BJ (cell line): ENCODE measurements at places on chromosomes 1 and 21. TPM values are rescaled to one million over a fixed set of nuclear protein-coding genes. Genes with fewer than 3 reads are reported as not detected.

Gene CD247
- not detected in 2 replicates for polyA plus RNA-seq

GRCh38 chr1:101588677-101589076, 351.9 kb downstream of the S1PR1 start:
- DNase-seq = no peak

GRCh38 chr1:235588916-235589515, 60.6 kb downstream of the GNG4 start:
- no peak for DNase-seq

DNA sequence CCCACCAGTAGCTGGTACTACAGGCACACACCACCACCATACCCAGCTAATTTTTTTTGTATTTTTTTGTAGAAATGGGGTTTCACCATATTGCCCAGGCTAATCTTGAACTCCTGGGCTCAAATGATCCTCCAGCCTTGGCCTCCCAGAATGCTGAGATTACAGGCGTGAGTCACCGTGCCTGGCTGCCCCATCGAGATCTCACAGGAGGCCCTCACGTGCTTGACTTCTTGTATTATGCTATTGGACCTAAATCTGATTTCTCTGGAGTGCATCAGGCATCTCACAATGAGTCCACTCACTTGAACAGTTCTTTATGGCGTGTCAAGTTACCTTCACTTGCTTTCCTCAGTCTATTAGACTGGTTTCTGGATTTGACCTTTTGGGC, 9.3 kb upstream of the RSRP1 start:
- DNase-seq = no peak

GRCh38 chr1:179251675-179252074, 22.2 kb upstream of the ABL2 start:
- DNase-seq = peak; percentile 9

DNA sequence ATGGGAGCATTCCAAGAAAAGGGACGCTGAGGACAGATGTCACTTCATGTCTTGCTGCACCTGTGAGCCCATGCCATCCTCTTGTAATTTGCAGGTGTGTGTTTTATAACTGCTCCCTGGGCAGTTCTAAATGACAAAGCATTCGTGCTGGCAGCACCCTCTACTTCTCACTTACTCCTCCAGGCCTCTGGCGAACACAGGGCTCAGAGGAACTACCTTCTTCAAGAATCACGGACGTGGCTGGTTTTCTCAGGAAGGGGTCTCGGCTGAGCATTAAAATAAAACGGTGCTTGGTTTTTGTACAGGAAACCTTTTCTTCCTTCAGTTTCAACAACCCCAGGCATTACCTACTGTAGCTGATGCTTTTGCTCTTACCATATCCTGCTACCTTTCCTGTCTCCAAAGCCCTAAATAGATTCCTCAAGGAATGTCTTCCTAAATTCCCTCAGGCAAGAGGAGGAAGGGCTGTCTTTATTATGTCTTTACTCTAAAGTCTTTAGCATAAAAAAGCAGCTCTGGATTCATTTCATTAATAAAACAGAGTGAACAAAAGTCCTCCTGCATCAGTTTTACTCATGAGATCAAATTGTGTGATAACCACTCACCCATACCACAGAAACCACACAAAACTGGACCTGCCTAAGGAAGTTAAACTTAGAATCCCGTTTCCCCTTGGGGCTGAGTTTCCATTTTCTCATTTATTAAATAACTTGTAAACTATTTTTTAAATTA, 79.0 kb upstream of the MAP10 start:
- DNase-seq = peak; percentile 30

DNA sequence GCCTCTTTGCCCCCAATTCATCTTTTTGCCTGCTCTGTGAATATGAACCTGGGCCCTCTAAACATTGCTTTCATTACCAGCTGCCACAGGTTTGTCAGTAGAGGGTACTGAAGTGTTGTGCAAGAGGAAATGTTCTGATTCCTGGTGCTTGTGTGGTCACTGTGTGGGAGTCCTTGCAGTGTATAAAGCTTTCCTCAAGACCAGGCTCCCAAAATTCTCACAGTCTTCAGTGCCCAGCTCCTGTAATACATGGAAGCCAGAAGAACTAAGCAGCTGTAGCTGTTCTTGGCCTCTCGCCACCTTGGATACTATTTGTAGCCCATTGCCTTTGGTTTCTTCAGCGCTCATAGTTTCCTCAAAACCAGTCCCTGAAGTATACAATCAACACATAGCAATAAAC, 1046.2 kb downstream of the BRINP3 start:
- no peak for DNase-seq

DNA sequence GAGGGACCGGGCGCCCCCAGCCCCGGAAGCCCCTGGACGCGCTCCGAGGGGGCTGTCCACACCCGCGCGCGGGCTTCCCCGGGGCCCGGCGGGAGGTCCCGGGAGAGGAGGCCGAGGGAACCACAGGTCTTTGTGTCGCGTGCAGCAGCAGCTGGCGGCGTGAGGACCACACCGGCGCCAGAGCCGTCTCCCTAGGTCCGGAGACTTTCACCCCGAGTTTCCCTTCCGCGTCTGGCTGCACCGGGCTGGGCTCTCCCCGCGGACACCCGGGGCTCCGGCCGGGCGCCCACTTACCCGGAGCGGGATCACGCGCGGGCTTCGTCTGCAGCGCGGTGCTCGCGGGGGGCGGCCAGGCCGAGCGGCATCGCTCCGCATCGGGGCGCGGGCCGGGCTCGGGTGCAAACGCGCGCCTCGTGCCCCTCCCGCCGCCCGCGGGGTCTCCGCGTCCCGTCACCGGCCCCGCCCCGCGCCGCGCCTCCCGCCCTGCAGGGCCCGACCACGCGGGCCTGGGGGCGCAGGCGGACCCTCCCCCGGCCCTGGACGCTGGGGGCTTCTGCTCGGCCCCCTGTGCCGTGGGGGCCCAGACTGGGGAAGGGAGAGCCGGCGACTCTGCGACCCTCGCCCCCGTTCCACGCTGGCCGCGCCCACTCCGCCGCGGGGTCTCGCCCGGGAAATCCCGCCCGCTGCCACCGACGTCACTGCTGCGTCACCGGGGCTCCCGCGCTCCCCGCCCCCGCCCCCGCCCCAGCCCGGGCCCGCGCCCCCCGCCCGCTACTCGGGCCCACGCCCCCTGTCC, at the start of gene GNG4:
GNG4 (minus strand) TSS at position 417 of the 796 bp plus-strand sequence. CDS start 65,946 bp downstream, outside the sequence.
- DNase-seq = no peak

GRCh38 chr1:234940841-234941240, 187.8 kb downstream of the TOMM20 start:
- DNase-seq = no peak

Gene FAM20B
- 30.0 and 36.2 TPM in 2 replicates for polyA plus RNA-seq

GRCh38 chr1:234270581-234271242, 102.5 kb upstream of the COA6 start:
- no peak for DNase-seq

Gene PGLYRP4
- polyA plus RNA-seq = not detected in 2 replicates

GRCh38 chr1:232810856-232811255, 5.6 kb downstream of the MAP10 start:
- no peak for DNase-seq

Gene IGSF9
- not detected in 2 replicates for polyA plus RNA-seq

Gene RGS8
- polyA plus RNA-seq = not detected in 2 replicates

Gene CFAP74
- polyA plus RNA-seq = not detected in 2 replicates

DNA sequence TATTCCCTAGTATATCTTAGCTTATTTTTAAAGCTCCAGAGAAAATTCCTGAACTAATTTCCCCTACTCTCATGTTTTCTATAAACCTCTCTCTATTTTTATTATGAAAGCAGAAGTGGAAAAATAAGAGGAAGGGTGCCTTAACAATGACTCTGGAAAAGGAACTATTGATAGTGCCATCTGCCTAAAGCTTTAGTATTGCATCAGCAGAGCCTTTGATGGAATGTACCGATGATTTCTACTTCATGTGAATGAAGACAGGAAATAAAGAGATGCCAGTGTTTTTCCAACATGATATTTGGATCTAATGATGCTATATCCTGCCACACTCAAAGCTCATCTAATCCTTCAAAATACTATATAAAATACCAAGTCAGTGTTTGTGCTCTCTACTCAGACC, 35.1 kb downstream of the TNFSF18 start:
- DNase-seq = no peak

- no peak for DNase-seq
Observed at GRCh38 chr1:30908696-30909364, at the start of gene SDC3. Gene SDC3 (minus strand): TSS chr1:30908758. CDS start chr1:30908586, 172 bp downstream.

GRCh38 chr1:30399026-30399425, 324.4 kb downstream of the MATN1 start:
- DNase-seq = no peak

Gene WDR64
- polyA plus RNA-seq = 0.06 TPM in 1 of 2 replicates, not detected in the other

Gene REN
- polyA plus RNA-seq = 0.99 and 1.2 TPM in 2 replicates

- peak; percentile 53 for DNase-seq
Observed at GRCh38 chr1:243718893-243719292, 131.2 kb downstream of the AKT3 start.

Gene MIXL1
- polyA plus RNA-seq = 0.07 and 0.09 TPM in 2 replicates

DNA sequence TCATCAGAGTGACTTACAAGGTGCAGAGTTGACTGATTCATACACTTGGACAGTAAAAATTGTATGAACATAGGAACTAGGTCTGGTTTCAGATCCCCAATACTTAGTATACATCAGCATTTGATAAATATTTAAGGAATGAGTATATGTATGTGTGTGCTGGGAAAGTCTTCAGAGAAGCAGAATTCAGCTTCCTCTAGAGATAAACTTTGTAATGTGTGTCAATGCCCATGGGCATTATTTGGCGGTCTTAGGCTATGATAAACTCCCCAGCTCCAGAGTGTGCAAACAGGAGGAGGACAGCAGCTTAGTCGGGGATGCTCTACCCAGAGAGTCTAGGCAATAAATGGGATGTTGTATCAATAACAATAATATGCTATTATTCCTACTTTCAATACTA, 2.9 kb upstream of the CAMK1G start:
- no peak for DNase-seq

Gene AKR7A3
- polyA plus RNA-seq = 0.16 and 0.37 TPM in 2 replicates

GRCh38 chr1:233132445-233132844, 163.1 kb downstream of the PCNX2 start:
- DNase-seq = no peak

DNA sequence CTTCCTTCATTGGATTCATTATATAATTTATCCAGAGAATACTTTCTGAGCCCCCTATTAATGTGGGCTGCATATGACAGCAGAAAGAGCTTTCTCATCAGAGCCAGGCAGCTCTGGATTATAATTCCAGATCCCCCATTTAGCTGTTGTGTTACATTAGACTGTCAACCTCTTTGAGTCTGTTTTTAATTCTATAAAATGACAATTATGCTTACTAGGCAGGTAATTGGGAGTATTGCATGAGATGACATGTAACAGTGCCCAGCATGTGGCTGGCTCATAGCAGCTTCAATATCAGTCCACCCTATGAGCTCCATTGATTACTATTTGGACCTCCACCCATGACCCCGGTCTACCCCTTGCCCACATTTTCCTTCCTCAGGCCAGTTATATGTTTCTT, 49.6 kb downstream of the ABCA4 start:
- no peak for DNase-seq

DNA sequence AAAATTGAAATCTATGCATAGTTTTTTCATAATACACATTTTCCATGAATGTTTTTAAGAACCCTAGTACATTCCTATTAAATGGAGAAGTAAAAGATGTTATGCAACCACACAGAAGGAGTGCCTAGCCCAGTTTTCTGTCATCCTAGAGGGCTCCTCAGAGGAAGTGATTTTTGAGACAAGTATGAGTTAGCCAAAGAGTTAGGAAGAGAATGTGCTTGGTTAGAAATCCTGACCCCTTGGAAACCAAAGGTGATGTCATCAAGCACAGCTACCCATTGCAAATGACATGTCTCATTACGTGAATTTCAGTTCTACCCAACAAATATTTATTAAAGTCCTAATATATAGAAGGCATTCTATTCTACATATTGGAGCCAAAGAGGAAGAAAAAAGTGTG, 88.9 kb upstream of the TNFSF4 start:
- no peak for DNase-seq

- DNase-seq = no peak
Observed at GRCh38 chr1:60599574-60599973, 482.8 kb upstream of the NFIA start.

GRCh38 chr1:107633596-107633995, 331.4 kb downstream of the VAV3 start:
- no peak for DNase-seq

- DNase-seq = no peak
Observed at GRCh38 chr21:16013570-16013969, 283.8 kb downstream of the USP25 start.

Gene ARHGEF2
- polyA plus RNA-seq = 130 and 213 TPM in 2 replicates

- DNase-seq = no peak
Observed at GRCh38 chr21:37916310-37917051, at the start of gene KCNJ6. Gene KCNJ6 (minus strand): TSS chr21:37916457. CDS start chr21:37840682, 75,775 bp downstream.

DNA sequence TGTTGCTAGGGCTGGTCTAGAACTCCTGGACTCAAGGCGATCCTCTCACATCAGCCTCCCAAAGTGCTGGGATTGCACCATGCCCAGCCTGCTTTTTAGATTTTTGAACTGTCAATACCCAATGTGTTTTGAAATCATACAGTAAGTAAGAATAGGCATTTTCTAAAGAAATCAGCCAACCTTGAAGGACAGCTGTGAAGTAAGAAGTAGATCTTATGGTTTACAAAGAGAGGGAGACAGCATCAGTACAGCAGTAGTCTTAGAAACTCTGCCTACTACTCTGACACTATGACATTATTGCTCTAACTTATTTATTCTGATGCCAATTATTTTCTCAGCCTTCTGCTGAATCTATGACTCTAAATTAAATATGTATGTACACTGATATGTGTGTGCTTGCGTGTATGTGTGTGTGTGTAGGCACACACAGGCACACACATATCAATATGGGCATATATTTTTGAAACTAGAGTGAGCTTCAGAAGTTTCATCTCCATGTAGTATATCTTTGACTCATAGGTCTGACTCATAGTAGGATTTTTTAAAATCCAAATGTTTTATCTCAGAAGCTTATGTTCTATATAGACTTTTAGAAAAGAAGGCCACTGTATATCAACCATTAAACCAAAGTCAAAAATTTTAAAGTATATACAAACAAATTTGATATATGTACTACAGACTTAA, 140.4 kb downstream of the COL24A1 start:
- DNase-seq = no peak

Gene ACKR1
- polyA plus RNA-seq = not detected in 2 replicates

Gene ARHGEF16
- polyA plus RNA-seq = 0.04 TPM in 2 replicates
